Activated CD4-positive, CD25-positive, alpha-beta regulatory T cell treated with anti-CD3 and anti-CD28 coated beads, Interleukin-2, amount 50 U/mL, for 16 hours (primary cell): ENCODE measurements at places on chromosomes 5 and 9.

DNA sequence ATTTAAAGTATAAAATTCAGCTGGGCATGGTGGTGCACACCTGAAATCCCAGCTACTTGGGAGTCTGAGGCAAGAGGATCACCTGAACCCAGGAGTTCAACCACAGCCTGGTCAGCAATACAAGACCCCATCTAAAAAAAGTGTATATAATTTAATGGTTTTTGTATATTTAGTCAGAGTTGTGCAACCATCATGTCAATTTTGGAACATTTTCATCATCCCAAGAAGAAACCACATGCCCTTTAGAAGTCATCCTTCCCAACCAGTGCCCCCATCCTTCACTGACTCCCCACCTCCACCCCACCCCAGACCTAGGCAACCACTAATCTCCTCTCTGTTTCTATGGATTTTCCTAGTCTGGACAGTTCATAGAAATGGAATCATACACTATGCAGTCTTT, 18.8 kb upstream of the TEK start:
- no peak for DNase-seq

GRCh38 chr5:16784088-16784487, 152.0 kb downstream of the MYO10 start:
- DNase-seq = no peak

GRCh38 chr9:136520053-136520540, 25.8 kb downstream of the NOTCH1 start:
- DNase-seq = no peak

- DNase-seq = no peak
Measured at GRCh38 chr5:145872486-145872885, 328 bp downstream of the GRXCR2 start.

- DNase-seq = no peak
Measured at GRCh38 chr9:17651725-17652124, 72.9 kb downstream of the SH3GL2 start.

DNA sequence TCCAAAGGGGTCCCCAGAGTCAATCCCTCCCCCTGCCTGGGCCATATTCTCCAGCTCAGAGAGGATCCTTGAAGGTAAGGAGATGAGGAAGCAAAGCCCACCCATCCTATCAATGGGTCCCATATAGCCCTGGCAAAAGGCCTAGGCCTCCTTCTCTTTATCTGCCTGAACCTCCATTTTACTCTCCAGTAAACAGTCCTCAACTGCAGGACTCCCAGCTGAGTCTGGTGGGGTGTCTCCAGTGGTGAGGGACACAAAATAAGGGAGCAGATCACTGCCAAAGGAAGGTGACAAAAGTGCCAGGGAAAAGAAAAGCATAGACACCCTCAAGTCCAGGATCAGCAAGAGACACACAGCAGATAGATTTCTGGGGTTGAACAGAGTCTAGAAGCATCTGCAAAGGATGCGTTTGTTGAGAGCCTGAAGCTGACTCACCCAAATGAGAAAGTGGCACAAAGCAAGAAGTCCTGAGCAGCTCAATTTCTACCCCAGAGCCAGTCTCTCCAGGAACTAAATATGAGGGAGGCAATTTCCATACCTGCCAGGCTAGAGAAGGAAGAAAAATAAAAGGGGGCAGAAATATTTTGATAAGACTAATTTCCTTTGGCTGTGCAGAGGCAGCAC, 2.7 kb upstream of the EBF1 start:
- no peak for DNase-seq

DNA sequence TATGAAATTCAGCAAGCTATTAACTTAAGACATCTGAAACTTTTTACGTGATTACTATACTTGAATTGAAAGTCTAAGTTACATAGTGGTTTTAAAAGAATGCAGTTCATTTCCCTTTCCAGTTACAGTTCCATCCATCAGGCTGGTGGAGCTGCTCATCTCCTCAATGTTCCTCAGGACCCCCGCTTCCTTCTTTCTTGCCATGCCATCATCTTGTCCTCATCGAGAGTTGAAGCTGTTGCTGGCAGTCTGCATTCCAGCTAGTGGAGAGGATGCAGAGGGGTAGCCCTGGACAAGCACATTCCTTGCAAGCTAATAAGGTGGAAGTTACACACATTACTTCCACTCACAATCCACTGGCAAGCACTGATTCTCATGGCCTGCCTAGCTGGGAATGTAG, 8.8 kb upstream of the RNF183 start:
- no peak for DNase-seq

GRCh38 chr9:122815544-122815943, 12.8 kb downstream of the PDCL start:
- no peak for DNase-seq

GRCh38 chr9:127921557-127922120, 4.8 kb upstream of the ST6GALNAC4 start:
- DNase-seq = peak; percentile 68

DNA sequence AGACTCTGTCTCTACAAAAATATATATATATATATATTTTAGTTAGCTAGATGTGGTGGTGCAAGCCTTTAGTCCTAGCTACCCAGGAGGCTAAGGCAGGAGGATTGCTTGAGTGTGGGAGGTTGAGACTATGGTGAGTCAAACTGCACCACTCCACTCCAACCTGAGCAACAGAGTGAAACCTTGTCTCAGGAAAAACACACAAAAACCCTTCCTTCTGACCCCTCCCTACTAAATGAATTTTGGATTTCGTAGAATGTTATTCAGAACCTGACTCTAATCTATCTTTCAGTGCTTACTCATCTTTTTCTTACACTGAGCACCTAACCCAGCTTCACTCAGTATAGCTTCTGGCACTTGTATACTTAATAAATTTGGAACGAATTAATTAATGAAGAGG, 35.2 kb upstream of the IL7R start:
- no peak for DNase-seq

GRCh38 chr9:24487250-24487861, 58.3 kb downstream of the IZUMO3 start:
- no peak for DNase-seq

- DNase-seq = no peak
Measured at GRCh38 chr5:136840601-136841000, 475.3 kb upstream of the TRPC7 start.

DNA sequence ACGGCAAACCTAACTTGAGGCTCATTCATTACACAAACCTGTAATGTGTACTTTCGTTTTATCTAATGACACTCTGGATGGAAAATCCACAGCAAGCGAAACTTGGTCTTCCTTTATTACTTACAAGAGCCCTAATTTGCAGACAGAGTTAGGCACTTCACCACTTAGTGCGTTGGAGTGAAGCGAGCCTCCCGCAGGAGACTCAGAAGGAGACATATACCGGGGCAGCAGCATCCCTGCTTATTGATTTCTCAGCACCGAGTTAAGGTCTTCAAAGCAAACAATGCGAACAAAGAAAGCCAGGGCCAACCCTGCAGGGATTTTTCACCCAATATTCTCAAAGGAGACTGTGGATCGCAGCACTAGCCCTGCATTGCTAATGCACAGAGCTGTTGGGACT, 28.6 kb downstream of the LSM11 start:
- DNase-seq = no peak

GRCh38 chr9:130732136-130732535, 38.6 kb downstream of the EXOSC2 start:
- no peak for DNase-seq

DNA sequence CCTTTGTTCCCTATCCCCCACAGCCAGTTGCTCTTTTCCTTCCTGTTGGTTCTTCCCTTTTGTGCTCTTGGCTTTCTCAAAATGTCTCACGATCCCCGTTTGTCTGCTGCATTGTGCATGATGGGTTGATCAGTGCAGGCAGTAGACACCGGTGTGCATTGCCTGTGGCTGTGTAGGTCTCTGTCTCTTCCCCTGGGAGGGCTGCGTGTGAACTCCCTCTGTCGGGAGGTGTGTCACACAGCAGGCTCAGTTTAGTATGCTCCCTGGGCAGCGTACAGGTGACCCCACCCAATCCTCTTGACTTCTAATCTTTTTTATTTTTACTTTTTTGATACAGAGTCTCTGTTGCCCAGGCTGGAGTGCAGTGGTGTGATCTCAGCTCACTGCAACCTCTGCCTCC, 265.3 kb downstream of the FSTL4 start:
- DNase-seq = no peak

- no peak for DNase-seq
Measured at GRCh38 chr5:33338336-33339110, 102.2 kb upstream of the TARS1 start.

DNA sequence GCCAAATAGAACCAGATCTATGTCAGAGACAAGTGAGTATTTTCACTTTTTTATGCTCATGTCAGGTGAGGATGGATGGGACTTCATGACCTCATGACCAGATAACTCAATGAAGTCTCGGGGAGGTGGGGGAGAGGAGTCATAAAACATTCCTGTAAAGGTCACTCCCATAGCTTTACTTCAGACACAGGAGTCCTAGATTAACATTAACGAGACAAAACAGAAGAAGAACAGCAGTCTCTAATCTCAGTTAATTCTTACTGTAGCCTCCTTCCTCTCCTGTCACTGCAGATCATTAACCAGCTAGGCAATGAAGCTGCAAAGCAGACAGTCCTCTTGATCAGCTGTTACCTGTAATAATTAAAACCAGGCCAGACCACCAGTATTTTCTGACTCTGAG, 11.2 kb downstream of the CRHBP start:
- no peak for DNase-seq

DNA sequence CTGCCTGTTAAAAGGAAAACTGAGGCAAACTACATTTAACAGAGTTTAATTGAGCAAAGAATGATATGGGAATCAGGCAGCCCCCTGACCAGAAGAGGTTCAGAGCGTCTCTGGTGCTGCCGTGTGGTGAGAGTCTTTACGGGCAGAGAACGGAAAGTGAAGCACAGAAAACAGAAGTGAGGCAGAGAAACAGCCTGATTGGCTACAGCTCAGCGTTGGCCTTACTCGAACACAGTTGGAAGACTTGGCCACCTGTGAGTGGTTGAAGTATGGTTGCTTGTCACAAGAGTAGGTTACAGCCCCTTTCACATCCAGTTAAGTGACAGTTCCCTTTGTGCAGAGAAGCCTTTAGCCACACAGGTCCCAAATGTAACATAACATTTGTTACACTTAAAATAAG, 16.9 kb upstream of the FBP1 start:
- DNase-seq = no peak

GRCh38 chr9:29039258-29039657, 1466.0 kb upstream of the C9orf72 start:
- no peak for DNase-seq

GRCh38 chr5:103512500-103512899, 50.1 kb downstream of the NUDT12 start:
- no peak for DNase-seq

DNA sequence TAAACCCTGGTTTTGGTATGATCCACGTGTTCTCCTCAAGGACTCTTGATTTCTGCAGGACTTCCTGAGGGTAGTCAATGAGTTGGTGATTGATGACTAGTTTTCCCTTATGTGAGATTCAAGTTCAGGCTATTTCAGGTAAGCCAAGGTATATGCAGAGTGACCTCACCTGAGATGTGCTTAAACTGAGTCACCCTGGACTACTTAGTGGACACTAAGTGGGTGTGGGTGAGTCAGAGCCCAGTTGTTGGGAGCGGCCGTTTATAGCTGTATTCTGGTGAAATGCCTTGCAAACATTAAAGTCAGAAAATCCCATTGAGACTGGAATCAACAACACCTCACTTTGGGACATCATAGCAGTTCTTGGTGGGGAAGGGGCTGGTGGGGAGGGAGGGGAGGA, 62.9 kb downstream of the SLC28A3 start:
- no peak for DNase-seq

DNA sequence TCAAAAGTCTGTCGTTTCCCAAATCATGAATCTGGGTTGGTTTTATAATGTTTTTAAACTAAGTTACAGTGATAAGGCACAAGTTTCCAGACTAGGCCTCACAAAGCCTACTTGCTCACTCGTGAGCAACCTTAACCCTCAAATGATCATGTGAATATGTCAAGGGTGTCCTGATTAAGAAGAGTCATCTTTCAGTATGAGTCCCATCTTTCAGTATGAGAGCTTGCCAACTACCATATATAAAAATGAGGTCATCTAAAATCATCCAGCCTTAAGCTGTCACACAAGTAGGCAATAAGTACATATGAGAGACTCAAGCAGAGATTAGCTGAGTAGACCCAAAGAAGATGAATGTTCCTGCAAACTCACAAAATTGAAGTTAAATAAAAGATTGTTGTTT, 668.4 kb upstream of the FAM174A start:
- no peak for DNase-seq

- no peak for DNase-seq
Measured at GRCh38 chr9:281741-282645, 67.3 kb downstream of the DOCK8 start.

DNA sequence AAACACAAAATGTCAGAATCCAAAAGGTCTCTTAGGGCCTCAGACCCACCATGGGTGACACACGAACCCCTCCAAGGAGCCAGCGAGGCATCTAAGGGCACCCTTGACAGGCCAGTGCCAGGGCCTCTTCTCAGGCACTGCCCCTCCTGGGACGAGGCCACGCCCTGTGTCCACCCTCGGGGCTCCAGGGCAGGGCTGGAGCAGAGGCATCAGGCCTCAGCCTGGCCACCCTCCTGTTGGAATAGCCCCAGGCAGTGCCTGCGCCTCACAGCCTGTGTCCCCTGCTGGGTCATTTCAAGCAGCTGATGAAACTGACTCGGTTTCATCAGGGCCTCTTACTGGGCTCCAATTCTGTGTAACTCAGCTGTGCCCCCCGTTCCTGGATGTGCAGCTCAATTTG, 32.8 kb upstream of the SUSD3 start:
- DNase-seq = no peak

DNA sequence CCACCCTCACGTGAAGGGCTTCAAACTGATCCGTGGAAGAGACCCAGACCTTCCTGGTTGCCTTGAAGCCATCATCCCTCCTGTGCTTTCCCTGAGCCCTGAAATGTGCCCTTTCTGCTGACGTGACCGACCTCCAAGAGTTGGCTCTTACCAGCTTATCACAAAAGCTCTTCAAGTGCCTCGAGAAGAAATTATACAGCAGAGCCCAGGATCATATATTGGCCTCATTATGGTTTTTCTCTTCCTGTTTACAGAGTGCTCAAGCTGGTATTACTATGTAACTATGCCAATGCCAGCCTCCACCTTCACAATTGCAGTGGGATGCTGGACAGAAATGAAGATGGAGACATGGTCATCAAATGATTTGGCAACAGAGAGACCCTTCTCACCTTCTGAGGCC, 66.0 kb downstream of the AOPEP start:
- no peak for DNase-seq

DNA sequence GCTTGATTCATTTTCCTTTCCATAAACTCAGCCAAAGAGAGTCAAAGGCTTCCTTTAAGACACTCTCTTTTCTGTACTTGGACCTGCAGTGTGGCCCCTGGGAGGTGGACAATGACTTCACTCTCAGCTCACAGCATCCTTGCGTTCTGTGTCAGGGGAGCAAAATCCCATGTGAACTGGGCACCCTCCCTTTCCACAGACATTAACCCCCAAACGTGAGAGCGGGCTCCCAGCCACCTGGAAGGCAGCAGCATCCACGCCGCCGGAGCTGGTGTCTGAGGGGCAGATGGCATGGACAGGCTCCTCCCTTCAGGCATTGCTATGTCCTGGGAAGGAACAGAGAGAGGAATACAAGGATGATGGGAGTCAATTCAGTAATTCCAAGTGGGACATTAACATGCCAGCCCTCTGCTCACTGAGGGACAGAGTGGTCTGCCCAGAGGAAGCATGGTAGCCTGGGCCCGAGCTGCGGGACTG, 39.5 kb downstream of the TRIP13 start:
- DNase-seq = no peak
